Kidney glomerular epithelial cell (primary cell): ENCODE measurements at places on chromosomes 6 and 20.
A peak's percentile ranks its signal among the peaks of the same experiment; 100 is the strongest.

GRCh38 chr6:167933847-167934246 lies 63.6 kb upstream of the KIF25 start:
- DNase-seq, result no peak

GRCh38 chr6:109512271-109512817 lies 29.3 kb upstream of the ZBTB24 start:
- no peak for DNase-seq

DNA sequence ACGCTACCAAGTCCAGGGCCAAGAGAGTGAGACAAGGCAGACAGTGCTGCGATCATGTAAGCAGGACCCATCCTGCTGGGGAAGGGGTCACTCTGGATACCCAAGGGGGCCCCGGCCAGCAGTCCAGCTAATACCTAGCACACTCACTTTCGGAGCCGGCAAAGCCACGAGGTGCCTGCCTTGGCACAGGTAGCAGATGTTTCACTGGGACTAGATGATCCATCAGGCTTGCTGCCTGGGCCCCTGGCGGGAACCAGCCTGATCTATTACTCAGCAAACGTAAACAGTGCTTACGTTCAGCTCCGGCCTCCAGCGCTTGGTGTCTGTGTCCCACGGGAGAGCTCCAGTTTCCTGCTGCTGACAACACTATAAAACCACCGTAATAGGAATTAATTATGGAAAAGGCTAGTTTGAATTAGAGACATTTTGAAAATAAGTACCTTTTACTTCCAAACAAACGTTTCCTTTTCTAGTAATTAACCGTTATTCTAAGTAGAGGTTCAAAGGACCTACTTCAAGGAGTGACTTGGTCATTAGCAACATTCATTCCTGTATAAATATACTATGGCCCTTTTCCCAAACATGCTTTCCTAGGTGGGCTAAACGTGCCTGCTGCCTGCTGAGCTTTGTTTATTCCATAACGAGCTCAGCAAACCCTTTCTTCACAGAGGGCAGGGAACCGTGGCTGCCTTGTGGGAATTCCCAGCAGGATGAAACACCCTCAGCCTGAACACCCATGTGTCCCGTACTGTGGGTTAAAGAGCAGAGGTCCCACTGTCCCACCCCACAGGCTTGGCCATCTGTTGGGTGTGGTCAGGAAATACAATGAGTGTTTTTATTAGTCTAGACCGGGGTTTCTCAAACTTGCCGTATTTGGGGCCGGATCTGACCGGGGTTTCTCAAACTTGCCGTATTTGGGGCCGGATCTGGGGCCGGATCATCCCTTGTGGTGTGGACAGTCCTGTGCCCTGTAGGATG lies 18.4 kb downstream of the SLC22A23 start:
- peak; percentile 61 for DNase-seq

- DNase-seq, result peak; percentile 64
Observed at GRCh38 chr6:37141281-37142049, 28.5 kb upstream of the PIM1 start.

DNA sequence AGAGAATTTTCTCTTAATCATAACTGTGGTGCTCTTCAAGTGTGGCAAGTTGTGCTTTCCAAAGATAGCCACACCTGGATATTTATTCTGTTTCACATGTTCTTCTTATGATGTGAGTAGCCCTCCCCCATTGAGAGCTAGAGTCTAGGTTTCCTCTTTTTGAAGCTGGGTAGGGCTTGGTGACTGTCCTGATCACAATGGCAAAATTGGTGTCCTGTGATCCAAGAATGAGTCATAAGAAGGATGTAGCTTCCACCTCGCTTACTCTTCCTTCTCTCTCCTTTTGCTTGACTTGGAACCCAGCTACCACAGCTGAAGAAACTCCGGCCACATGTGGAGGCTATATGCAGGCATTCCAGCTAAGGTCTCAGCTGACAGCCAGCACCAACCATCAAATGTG lies 7.4 kb upstream of the IGF2R start:
- DNase-seq, result no peak
